ENCODE measurements at places on chromosomes 3 and 15.

DNA sequence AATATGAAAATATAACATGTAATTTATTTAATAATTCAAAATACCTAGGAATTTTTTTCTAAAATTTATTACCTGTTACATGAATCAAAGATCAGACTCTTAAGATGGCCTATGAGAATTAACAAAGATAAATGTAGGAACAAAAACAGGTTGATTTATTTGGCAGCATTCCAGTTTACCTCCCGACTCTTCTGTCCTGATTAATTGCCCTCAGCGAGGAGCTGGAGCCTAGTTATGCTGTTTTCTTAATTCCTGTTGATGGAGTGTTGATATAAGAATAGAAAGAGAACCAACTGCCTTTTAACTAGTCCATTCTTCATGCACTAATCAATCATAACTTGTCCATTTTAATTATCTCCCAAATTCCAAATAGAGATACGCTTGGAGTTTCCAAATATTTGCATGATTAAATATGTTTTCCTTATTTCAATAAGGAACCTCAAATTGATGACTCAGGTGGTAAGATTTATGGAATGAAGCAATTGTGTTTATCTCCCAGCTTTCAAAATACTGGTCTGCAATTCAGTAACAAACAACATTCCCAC lies 10.6 kb upstream of the CPB1 start:
- no peak for DNase-seq

DNA sequence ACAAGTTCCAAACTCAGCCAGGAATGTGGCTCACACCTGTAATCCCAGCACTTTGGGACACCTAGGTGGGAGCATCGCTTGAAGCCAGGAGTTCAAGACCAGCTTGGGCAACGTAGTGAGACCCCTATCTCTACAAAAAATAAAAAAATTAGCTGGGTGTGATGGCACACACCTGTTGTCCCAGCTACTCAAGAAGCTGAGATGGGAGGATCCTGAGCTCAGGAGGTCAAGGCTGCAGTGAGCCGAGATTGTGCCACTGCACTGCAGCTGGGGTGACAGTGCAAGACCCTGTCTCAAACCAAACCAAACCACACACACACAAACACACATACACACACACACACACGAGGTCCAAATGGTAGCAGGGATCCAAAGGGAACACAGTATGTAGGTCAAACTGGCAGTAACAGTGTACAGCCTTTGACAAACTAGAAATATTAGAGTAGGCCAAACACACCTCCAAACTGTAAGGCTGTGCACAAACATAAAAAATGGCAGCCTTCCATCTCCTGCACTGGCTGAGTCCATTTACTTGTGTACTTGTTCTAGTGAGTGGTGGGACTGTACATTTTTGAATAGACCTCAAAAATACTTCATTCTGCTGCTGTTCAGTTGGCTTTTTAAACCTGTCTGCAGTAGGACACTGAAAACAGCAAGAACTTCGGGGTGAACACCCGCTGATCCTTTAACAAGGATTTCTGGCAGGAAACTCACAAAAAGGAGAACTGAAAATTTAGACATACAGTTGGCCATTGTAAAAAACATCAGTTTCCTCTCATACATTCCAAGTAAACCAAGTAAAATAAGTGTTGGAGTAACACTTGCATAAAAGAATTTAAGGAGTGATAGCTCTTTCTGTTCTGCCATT lies 33.6 kb downstream of the INTS14 start:
- DNase-seq, result no peak

DNA sequence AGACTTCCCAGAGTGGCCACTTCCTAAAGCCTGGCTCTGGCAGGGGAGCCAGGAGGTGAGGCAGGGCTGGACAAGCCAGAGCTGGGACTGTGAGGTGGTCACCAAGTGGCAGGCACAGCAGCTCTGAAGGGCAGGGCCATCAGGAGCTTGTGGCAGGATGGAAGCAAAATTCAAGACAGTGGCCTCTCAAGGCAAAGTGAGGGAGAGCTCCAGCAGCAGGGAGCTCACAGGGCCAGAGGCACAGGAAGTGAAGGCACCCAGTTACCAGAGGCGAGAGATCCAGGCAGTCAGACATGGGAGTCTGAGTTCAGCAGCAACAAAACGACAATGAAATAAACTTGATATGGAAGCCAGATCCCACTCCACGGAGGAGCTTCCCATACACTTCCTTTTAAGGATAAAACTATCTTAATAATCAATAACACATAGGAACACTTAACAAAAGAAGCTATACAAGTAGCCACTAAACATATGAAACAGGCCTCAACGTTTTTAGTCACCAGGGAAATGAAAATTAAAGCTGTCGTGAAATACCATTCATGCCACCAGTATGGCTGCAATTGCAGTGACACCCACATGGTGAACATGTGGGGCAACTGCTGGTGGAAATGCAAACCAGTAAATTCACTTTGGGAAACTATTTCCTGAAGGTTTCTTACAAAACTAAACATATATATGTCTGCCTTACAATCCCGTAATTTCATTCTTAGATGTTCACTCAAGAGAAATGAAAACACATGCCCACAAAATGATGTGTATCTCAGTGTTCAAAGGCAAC lies 35.4 kb upstream of the TMEM158 start:
- DNase-seq, result no peak

- DNase-seq, result no peak
Observed at GRCh38 chr15:71562251-71562650, 248.1 kb upstream of the NR2E3 start.

- DNase-seq, result no peak
Observed at GRCh38 chr3:70754314-70754713, 441.9 kb upstream of the MDFIC2 start.

DNA sequence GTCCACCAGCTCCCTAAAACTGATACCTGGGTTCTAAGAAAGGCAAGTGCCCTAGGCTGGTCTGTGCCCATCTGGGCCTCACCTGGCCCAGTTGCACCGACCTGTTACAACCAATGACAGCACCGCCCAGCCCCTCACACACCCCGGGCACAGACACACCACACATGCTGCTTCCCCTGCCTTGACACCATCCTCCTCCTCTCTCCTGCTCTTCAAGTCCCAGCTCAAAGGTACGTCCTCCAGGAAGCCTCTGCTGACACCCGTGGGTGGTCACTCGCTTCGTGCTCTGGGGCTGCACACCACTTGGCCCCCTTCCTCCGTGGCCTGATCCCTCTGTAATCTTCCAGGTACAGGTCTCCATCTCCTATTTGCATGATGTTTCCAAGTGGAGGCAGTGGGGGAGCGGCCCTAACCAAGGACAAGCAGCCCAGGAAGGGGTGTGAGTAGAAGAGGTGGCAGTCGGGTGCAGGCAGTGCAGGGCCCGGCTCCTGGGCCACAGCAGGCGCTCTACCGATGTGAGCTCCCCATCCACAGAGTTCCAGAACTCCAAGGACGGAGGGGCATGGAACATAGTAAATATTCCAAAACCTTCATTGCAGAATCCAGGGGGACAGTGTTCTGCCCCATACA lies 144.6 kb downstream of the NUP210 start:
- DNase-seq, result no peak

- DNase-seq, result no peak
Observed at GRCh38 chr3:54599716-54600115, 328.1 kb downstream of the LRTM1 start.

DNA sequence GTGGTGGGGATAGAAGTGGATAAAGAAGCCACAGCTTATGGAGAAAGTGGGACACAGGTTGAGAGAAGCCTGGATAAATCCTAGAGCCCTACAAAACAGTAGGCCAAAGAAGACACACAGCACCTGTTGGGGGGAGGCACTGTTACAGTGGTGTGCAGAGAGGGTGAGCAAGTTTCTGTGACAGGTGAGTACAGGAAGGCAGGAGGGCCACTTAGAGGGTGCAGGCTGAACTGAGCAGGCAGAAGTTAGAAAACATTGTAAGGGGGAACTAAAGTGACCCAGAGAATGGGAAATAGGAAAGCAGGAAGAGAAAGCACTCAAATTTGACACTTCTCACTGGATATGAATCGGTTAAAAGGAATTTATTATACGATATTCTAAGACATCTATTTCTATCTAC lies 146.1 kb upstream of the TMCO5A start:
- DNase-seq, result no peak

DNA sequence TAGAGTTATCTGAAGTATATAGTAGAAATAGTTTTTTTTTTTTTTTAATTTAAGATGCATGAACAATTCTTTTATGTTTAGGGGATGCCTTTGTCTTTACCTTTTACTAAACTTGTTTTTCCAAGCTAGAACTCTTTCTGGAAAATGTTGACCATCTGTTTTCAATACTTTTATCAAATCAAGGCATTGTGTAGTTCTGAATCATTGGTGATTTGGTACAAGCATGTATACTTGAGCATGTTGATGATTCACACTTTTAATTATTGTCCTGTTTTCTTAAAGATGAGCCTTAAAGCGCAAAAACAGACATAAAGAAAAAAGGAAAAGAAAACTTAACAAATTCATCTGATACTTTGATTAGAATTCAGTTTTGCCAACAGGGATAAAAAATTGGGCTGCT lies 28.3 kb downstream of the PDCD6IP start:
- DNase-seq, result no peak

DNA sequence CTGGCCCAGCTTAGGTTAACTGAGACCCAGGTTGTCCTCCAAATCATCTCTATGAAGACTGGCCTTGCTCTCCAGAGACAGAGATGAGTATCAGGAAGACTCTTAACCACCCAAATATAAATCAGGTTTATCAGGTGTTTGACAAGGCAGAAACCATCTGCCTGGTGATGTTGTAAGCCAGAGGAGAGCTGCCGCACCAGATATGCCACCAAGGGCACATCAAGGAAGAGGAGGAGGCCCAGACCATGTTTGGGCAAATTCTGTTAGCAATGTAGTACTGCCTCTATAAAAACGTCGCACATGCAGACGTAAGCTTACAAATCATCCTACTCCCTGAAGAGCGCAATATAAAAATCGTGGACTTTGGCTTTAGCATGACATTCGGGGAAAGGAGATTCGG lies 21.0 kb upstream of the RPL32 start:
- DNase-seq, result no peak

GRCh38 chr3:161999846-162000245 lies 503.2 kb downstream of the OTOL1 start:
- no peak for DNase-seq

DNA sequence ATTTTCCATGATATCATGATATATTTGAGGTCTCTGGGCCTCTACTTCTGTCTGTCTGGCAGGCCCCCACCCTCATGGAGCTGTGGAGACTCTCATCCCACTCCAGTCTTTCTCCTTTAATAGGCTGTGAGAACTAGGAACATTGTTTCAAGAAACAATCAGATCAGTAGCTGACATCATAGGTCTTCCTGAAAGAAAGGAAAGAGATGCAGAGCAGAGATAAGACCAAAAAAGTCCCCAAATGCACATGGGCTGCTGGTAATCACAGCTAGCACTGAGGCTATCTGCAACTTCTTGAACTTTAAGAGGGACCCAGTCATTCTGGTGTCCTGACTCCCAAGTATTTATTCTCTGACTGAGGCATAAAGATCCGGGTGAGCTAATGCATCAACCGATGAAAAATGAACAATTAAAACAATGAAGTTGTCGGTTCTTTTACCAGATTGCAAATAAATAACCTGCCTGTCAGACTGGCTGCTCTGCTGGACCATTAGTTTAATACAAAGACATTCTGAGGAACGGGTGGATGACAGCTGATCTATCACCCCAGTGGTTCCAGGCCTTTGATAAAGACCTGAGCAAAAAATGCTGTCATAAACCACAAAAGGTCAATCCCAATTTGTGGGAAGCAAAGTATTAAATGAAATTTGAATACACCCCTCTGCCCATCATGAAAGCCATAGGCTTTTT lies 780.8 kb upstream of the GOLIM4 start:
- DNase-seq, result no peak

GRCh38 chr3:50236484-50237132 lies 604 bp downstream of the GNAI2 start:
- DNase-seq, result no peak

DNA sequence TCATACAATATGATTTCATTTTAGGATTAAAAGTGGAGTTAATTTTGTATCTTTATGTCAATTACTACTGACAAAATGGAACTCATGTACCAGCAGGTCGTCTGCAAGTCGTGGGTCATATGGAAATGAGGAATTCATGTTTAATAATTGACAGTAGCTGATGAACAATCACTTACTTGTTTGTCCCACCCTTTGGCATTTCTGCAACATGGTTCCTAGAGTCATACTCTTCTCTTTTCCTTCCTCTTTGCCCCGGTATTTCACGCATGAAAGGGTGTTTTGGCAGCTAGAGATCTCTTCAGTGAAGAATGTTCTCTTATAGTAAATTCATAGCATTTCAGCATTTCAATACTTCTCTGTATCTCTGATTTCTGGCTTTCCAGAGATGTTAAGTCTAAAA lies 133.3 kb upstream of the SLC24A5 start:
- no peak for DNase-seq

DNA sequence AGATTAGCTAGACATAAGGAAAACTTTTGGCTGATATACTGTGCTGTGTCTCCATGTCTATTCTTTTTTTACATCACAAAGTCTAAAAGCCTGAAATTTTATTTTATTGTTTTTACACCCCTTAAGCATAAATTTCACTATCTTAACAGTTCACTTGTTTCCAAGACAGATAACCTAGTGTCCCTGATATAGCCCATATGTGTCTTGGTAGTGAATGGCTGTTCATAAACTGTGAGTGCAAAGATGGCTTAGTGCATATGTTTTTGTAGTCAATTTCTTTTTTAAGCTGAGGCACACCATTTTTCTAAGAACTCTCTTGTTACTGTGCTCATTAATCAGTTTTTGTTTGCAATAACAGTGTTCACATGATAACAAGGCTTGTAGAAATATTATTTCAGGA lies 381.1 kb downstream of the OXSM start:
- DNase-seq, result no peak

GRCh38 chr15:37907136-37907535 lies 27.3 kb upstream of the TMCO5A start:
- no peak for DNase-seq

- peak; percentile 41 for DNase-seq
Observed at GRCh38 chr15:76060118-76060989, 569 bp downstream of the TMEM266 start.

DNA sequence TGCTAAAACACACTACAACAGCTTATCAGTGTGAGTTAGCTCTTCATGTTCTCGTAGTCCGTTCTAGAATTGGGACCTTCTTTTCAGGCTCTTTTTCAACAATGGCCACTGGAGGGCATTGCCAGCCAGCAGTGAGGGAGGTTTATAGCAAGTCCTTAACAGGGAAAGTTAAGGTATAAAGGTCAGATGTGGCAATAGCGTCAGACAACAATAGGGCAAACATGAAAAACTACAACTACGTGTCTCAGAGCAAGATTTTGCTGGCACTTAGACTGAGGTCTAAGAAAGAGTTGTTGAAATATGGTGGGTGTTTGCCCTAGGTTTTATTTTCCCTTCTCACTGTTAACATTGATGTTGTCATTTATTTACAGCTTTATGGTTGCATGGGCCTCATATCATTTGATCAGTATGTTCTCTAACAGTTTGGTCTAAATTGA lies 161.4 kb downstream of the GMNC start:
- DNase-seq, result no peak

DNA sequence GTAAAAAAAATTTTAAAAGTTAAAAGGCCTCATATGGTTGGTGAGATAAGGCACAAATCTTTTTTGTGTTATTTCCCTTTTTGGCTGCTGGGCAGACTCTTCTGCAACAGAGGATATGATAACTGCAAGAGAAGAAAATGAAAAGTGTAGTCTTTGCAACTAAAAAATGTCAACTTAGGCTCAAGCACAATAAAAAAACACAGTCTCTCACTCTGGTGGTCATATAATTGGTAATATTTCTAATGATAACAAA lies 15.4 kb downstream of the COMMD2 start:
- no peak for DNase-seq

- no peak for DNase-seq
Observed at GRCh38 chr3:56870436-56870835, 68.7 kb upstream of the ARHGEF3 start.
